B cell (primary cell): ENCODE measurements at places on chromosomes 7 and 10. TPM values are rescaled to one million over a fixed set of nuclear protein-coding genes. Genes with fewer than 3 reads are reported as not detected.

The ACTA2 gene
- total RNA-seq: 1.6 and 1.8 TPM in 2 replicates

The ACTL6B gene
- total RNA-seq: not detected in 2 replicates

The CNPY1 gene
- not detected in 2 replicates for total RNA-seq

DNA sequence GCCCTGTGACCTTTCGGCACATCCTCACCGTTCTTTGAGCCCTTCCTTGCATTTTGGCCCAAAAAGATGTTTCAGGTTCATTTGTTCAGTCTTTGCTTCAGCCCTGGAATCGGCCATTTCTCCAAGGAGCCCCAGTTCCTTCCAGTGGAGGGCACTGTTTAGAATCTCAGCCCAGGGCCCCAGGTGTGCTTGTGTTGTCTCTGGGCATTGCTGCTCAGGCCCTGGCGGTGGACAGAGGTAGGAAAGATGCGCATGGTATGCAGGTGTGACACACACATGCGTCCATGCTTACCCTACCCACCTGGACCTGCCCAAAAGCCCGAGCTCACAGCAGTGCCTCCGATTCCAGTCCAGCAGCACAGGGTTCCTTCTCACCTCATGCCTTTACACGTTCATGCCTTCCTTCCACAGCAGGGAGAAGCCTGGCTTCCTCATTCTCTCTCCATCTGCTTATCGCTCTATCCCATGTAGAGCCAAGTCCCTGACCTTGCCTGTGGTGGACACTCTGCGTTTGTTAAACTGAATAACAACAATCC lies 70.6 kb downstream of the LHPP start:
- H3K27ac ChIP-seq: no peak overlapping the region
- H3K36me3 ChIP-seq: peaks cover 3% of the 10 kb centered on the region
- DNase-seq: no peak
- no peaks in the 10 kb centered on the region for H3K27me3 ChIP-seq
- H3K4me3 ChIP-seq: no peak overlapping the region

GRCh38 chr7:156907656-156908055 lies 14.7 kb upstream of the LMBR1 start:
- DNase-seq: no peak
- no peak overlapping the region for H3K27ac ChIP-seq
- H3K36me3 ChIP-seq: no peaks in the 10 kb centered on the region
- H3K4me3 ChIP-seq: no peak overlapping the region
- H3K4me1 ChIP-seq: no peaks in the 10 kb centered on the region

DNA sequence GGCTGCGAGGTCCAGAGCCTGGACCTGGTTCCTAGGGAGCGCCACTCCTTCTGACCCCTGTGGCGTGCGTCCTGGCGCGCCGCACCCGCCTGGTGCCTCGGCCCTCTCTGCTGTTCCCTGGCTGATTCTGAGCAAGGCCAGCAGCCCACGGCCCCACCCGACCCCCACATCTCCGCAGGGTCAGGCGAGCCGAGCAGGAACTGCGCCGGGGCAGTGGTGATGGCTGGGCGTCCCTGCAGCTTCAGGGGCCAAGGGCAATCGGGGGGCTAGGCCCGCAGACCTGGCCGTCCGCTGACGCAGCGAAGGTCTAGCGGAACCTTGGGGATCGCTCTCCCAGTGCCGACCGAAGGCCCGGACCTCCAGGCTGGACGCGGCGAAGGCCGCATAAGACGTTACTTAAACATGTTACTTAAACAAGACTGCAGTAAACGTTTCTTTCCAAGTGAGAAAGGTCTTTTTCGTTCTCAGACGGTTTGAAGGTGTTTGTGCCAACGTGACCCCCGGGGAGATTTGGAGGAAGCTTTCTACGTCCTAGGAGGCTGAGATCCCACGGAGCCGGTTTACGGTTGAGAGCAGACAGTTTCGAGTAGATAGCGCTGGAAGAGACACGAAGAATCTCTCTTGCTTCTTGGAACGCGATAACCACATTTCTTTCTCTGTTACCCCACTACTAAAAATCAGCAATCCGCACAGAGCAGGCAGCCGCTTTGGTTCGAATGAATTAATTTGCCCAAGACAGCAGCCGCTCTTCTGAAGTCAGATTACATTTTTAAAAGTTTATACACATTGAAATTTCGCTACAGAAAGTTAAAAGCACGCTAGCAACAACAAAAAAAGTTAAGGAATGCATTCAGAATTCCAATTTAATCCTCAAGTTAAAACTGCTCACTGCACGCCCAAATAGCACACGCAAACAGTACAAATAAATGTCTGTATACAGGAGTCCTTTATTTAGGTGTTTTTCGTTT lies 4.9 kb upstream of the NKX2-3 start:
- H3K4me1 ChIP-seq: peaks cover 58% of the 10 kb centered on the region
- peak; percentile 47 for DNase-seq
- H3K4me3 ChIP-seq: no peak overlapping the region
